Activated naive CD8-positive, alpha-beta T cell treated with anti-CD3 and anti-CD28 coated beads, Interleukin-2, amount 10 ng/mL, durations not matched to agents 7 days and 5 days (primary cell): ENCODE measurements at places on chromosomes 1 and 21.

DNA sequence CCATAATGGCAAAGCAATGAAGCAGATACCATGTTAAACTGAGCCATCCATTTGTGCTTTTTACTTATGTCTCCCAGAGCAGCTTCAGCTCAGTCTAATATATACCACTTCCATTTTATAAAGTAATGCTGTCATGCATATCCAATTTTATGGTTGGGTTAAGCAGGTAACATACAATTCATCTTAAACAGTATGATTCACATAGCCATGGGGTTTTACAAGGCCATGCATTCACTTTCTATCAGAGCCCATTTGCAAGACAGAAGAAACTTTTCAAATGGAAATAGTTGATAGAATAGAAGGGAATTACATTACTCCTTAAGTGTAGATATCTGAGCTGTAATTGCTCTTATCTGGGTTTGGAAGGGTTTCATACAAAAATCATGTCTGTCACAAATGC is 580.5 kb upstream of the CXADR start:
- DNase-seq = no peak

DNA sequence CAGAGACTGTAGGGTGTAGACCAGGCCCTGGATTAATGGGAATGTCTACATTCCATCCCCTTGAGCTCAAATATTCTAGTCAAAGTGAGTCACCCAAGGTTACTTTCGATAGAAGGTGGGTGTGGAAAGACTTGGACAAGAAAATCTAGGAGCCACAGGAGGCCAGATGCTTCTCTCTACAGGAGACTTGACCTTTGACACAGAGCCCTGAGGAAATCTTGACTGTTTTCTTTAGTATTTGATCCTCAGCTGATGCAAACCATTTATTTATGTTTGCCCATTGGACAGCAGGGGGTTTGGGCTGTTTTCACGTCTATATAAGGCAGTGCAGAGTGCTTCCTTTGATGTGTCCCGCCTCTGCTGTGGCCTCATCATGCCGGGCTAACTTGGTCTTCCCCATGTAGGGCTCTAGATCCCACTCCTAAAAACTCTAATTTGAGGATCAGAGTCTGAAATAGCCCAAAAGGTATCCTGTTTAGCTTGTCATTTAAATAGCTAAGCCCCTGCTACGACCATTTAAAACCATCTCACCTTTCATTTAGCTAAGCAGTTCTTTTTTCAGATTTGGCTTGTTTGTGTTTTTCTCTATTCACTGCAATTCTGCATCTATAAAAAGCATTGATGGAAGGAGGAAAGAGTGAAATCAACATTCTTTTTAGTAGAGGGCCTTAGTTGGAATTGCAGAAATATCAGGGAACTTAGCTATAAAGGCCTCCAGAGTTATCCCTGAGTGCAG is 15.5 kb upstream of the MAP3K7CL start:
- no peak for DNase-seq

- no peak for DNase-seq
Measured at GRCh38 chr1:92756537-92756936, 28.4 kb downstream of the EVI5 start.

- DNase-seq = no peak
Measured at GRCh38 chr1:61121631-61122030, 39.3 kb downstream of the NFIA start.

- no peak for DNase-seq
Measured at GRCh38 chr21:46504666-46505065, 46.0 kb downstream of the DIP2A start.

- DNase-seq = no peak
Measured at GRCh38 chr1:111621050-111621449, 1.5 kb downstream of the RAP1A start.

- no peak for DNase-seq
Measured at GRCh38 chr1:3275471-3276340, 178.8 kb upstream of the ARHGEF16 start.

- DNase-seq = no peak
Measured at GRCh38 chr1:172416496-172417035, 3.9 kb upstream of the C1orf105 start.

DNA sequence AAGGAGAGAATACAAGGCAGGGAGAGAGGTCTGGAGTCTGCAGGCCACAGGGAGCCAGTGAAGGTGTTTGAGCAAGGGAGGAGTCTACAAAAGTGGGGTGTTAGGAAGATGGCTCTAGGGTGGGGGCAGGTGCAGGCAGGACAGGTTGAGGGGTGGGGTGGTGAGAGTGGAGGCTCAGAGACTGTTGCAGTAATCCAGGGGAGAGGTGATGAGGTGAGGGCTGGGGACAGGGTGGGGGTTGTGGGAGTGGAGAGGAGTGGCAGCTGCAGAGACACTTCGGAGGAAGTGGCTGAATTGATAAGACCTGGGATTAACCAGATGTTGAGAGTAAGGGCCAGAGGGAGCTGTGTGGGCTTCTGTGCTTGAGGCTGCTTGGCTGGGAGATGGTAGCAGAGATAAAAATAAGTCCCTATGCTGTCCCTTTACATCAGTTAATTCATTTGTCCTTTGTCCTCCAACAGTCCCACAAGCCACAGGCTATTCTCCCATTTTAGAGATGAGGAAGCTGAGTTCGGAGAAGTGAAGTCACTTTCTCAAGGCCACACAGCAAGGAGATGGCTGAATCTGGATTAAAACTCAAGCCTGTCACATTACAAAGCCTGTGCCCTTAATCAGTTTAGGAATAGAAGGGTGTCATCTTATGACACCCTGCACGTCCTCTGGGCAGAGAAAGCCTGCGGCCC is 54.8 kb upstream of the SYNC start:
- no peak for DNase-seq

- no peak for DNase-seq
Measured at GRCh38 chr1:237029240-237029639, 12.7 kb upstream of the RYR2 start.

GRCh38 chr1:7558921-7559869 is 211.9 kb upstream of the VAMP3 start:
- DNase-seq = no peak

GRCh38 chr1:85849660-85850059 is 141.4 kb upstream of the ZNHIT6 start:
- no peak for DNase-seq

DNA sequence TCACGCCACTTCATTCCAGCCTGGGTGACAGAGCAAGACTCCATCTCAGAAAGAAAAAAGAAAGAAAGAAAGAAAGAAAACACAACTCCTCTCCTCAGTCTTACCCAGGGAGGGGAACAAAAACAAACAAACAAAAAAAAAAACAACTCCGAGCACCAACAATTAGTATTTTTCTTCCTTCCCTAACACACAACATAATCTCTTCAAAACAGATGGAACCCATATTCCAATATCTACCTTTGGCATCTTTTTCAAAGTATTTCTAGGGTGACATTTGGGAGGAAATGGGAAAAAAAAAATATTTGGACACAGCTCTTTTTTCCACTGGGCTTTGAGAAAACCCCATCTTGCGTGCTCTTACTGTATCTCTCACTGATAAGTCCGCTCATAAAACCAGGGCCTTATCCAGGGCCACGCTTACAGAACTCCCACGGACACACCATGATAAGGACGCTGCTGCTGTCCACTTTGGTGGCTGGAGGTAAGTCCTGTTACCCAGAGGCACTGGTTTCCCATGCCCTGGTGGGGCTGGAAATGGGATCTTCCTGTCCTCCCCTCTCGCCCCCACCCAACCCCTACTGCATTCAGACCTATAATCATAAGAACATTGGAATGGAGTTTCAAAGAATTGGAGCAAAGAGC is at the start of gene CELA2A:
Gene CELA2A, plus strand, starts transcription at position 420 of the 642 bp plus-strand sequence. Its CDS starts 22 bp downstream, at position 442.
- DNase-seq = no peak

DNA sequence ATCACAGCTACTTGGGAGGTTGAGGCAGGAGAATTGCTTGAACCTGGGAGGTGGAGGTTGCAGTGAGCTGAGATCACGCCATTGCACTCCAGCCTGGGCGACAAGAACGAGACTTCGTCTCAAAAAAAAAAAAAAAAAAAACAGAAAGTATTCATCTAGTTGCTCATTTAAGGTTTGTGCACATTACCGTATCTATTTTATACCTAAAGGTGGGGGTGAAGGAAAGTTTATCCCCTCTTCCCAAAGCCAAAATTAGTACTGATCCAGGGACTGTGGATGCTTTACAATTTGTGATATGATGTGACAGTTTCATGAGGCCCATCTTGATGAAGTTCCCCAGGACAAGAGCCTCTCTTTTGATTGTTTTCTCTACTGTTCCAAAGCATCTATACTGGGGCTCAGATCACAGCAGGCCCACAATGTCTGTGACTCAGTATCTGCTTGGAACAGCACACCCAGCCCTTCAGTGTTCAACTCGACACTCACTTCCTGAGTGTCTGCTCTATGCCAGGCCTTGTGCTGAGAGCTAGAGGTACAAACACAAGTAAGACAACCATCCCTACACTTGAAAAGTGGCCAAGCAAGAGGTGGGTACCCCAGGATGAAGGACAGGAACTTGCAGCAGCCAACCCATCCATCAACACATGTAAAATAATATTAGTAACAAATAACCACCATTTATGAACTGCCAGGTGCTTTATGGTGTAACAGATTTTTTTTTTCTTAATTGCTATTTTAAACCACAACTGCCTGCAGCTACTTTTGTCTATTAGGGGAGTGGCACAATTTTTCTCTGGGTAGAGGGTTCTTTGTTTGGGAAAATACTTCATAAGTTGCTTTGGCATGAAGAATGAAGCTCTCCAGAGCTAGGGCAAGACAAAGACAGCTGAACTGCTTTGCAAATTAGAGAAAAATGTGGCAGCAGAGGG is 29.0 kb upstream of the KHDRBS1 start:
- no peak for DNase-seq

DNA sequence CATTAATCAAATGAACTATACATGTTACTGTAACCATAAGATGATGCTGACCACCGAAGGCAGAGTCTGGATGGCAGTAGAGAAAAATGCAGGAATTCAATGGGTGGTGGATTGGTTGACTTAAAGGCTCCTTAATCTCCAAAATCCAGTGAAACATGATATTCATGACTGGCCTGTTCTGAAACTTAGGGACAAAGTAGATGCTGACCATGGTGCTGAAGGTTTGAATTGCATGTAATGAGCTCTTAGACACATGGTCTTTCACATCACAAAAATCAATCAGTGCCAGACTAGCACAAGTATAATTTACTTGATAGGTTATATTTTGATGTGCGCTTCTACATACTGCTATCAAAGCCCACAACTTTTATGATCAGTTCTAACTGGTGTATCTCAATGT is 30.9 kb upstream of the NTMT2 start:
- no peak for DNase-seq

GRCh38 chr1:236553370-236553769 is 29.6 kb downstream of the LGALS8 start:
- DNase-seq = no peak

DNA sequence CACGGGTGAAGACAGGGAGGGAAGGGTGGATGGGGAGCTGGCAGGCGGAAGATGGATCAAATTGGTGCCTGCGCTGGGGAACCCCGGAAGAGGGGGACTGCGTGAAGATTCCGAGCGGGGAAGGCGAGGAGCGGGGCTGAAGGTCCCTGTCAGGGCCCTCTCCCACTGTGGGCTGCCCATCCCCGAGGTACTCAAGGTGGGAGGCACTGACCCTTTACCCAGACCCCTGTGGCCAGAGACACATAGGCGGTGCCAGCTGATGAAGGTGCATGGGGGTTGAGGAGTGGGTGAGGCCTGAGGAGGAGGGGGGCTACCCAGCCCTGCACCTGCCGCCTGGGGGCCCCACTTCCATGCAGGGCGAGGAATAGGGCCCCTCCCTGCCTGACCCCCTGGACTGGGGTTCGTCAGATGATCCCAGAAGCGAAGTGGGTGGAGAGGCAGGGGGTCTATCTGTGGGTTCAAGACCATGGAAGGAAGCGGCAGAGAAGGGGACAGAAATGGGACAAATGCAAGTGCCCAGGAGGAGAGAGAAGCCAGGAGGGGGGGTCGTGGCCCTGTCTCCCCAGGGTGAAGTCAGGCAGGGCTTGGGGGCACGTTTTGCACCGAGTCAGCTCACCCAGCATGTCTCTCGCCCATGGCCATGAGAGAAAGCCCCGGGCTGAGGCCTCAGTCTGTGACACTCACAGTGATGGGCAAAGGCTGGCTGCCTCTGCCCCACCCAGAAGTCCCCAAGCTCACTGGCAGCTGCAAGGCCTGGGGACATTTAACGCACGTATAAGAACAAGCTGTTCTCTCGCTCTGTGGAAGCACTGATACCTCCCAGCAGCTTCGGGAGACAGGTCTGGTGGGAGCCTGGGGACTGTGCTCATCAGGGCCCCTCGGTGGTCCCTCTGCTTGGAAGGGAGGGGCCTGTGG is 7.0 kb upstream of the MMEL1 start:
- DNase-seq = no peak

GRCh38 chr1:46303872-46304326 is 401 bp downstream of the UQCRH start:
- DNase-seq = no peak

GRCh38 chr1:61141288-61142042 is 59.1 kb downstream of the NFIA start:
- DNase-seq = no peak

DNA sequence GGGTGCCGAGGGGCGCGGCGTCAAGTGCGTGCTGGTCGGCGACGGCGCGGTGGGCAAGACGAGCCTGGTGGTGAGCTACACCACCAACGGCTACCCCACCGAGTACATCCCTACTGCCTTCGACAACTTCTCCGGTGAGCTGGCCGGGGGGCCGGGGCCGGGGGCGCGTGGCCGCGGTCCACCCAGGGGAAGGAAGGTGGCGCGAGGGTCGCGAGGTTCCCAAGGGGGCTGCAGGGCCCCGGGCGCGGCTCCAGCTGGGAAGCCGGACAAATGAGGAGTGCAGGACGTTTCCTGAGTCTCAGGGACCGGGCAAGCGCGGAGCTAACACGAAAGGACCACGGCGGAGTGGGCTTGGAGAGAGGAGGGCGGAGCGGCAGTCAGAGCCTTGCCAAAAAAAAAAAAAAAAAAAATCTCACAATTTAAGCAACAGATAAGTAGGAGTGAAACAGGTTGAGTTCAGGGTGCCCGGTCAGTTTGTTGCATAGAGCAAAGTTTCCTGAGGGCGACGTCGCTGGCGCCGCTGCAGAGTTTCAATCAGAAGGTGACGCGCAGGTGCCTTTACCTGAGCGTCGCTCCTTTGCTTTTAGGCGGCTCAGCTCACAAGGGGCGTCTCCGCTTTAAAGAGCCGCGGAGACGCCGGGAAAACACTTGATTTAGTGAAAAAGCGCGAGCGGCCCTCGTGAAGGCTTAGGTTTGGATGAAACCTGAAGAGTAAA is 750 bp downstream of the RHOU start:
- peak; percentile 61 for DNase-seq

DNA sequence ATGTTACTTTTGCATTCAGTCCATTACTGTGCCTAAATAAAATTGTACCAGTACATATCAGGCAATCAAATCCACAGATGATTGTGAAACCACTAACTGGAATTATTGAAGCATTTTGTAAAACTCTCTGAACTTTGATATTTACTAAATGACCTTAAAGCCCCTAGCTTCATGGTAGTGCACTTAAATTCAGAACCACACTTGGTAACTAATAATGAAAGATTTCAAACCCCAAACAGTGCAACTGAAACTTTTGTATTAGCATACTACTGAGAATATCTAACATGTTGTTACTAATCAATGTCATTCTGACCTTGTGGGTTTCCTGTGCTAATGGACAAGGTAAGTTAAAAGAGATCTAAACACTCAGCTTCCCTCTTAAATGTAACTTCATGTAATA is at the start of gene CFHR3:
Gene CFHR3, plus strand, starts transcription at position 238 of the 400 bp plus-strand sequence. Its CDS starts 47 bp downstream, at position 285.
- no peak for DNase-seq

GRCh38 chr21:41228006-41228370 is 60.0 kb downstream of the BACE2 start:
- DNase-seq = no peak

- DNase-seq = peak; percentile 2
Measured at GRCh38 chr1:43526002-43526401, 4.7 kb upstream of the PTPRF start.

GRCh38 chr1:66416295-66416694 is 117.7 kb upstream of the SGIP1 start:
- no peak for DNase-seq

- no peak for DNase-seq
Measured at GRCh38 chr1:176843352-176844297, 320.9 kb downstream of the ASTN1 start.
